Frontal cortex (tissue), 4 donors: ENCODE measurements at places on chromosomes 5 and 9. TPM values are rescaled to one million over a fixed set of nuclear protein-coding genes. Genes with fewer than 3 reads are reported as not detected.

The NR4A3 gene
- total RNA-seq = 3.7 TPM

The TAF11L6 gene
- not detected for total RNA-seq

The FAM221B gene
- not detected for total RNA-seq

The WWC1 gene
- total RNA-seq = 78.3 TPM

The INSL6 gene
- not detected for total RNA-seq

The SH3PXD2B gene
- total RNA-seq = 13.0 TPM

The COL23A1 gene
- total RNA-seq = 0.82 TPM

The RASA1 gene
- 51.0 TPM for total RNA-seq

The PLEKHG4B gene
- total RNA-seq = 3.7 TPM

The FOXE1 gene
- total RNA-seq = not detected

GRCh38 chr9:93595461-93595860, 19.1 kb downstream of the PHF2 start:
- no peak for DNase-seq

DNA sequence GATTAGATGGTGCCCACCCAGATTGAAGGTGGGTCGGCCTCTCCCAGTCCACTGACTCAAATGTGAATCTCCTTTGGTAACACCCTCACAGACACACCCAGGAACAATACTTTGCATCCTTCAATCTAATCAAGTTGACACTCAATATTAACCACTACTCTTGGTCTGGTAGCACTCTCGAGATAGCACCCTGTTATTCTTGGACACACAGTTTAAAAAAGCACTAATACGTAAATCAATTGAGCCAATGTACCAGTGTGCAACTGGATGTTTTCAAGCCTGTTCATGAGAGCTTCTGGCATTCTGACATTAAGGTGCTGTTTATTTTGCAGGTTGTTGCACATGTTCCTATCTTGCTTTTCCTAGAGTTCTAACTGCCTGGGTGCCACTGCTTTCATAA, 35.3 kb downstream of the MARCHF3 start:
- DNase-seq = no peak

- DNase-seq = no peak
Measured at GRCh38 chr9:137409515-137409914, 13.4 kb downstream of the EXD3 start.

GRCh38 chr5:178627259-178627598, 379 bp upstream of the CLK4 start:
- DNase-seq = no peak

DNA sequence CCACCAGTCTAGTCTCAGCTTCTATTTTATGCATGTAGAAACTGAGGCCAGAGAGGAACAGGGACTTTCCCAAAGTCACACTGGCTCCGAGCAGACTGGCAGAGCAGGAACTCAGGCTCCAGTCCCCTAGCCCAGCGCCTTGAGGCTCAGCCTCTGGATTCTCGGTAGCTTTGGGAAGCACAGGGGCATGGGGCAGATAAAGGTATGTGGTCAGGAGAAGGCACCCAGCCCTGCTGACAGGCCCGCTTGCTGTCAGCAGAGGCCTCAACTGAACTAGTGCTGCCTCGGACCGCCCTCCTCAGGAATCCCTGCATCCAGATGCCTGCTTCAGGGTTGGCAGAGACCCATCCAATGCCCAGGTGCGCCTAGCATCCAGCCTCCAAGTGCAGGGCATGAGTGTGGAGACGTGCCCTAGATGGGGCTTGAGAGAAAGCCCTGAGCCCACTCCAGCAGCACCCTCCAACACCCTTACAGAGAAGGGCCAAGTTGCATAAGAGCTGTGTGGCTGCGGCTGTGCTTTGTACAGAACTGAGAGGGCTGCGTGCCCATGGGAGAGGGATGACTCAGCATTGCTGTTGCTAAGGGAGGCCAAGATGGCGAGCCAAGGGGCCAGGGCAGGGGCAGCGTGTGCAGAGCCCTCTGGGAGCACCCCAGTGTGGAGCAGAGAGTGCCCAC, 168.6 kb downstream of the MACROH2A1 start:
- DNase-seq = no peak

DNA sequence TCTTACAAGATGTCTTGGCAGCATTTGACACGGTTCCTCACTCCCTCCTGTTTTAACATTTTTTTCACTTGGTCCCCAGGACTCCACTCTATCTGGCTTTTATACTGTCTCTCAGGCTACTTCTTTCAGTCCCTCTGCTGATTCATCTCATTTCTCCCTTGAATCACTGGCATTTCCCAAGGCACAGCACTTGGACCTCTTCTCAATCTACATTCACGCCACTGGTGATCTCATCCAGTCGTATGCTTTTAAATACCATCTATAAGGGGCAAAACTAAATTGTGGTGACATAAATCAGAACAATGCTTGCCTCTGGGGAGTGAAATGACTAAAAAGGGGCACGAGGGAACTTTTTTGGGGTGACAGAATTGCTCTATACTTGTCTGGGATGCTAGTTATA, 47.1 kb downstream of the MAPKAP1 start:
- DNase-seq = no peak

DNA sequence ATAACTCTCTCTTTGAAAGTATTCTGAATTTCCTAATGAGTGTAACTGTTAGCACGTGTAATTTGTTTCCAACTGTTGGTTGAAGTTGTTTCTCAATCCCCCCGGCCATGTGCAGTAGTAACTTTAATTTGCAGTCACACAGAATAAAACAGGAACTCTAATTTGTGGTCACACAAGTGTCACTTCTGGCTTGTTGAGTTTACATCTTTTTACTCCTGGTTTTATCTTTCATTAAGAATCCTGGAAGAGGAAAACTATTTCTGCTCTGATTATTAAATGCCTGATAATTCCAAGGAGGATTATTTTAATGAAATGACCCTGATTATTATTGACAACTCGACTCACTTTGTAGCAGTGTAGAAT, 1.2 kb downstream of the SCAMP1 start:
- DNase-seq = no peak

DNA sequence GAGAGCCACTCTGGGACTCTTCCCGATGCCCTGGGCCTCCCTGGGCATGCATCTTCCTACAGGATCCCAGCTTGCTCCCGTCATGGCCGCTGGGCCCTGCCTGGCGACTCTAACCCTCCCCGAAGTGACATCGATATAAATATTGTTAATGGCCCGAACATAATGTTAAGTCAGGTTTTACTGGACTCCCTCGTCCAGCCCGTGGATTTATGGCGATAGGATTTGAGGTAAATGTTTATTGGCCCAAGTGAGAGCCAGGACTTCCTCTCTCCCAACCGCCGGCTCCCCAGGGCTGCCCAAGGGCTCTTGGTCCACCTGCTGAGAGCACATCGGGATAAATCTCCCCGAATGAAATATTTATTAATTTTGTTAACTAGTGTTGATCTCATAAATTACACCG, 246.3 kb downstream of the PBX3 start:
- no peak for DNase-seq

DNA sequence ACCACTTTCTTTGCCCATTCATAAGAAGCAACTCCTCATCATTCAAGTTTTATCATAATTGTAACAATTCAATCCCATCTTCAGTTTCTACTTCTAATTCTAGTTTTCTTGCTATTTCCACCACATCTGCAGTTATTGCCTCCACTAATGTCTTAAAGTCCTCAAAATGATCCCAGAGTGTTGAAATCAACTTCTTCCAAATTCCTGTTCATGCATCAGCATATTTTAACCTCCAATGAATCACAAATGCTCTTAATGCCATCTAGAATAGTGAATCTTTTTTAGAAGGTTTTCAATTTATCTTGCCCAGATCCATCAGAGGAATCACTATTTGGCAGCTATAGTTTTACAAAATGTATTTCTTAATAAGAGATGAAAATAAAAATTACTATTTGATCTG, 3.2 kb upstream of the SRP19 start:
- DNase-seq = no peak

GRCh38 chr5:69032009-69032408, 61.8 kb upstream of the SLC30A5 start:
- DNase-seq = no peak

DNA sequence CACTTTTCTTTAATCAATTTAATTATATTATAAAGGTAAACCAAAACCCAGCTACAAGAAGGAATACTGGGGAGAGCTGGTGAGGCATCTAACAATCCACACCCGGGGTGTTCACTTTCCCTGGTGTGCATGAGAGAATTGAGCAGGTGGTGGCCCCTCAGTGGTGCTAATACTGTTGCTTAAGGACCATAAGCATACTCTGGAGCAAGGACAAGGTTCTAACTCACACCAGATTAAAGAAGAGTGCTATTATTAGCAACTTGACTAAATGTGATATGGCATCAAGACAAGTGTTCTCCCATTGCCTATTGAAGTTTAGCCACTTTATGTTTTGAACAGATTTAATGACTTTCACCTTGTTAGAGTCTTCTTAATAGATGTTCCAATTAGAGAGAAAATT, 8.8 kb downstream of the RGS7BP start:
- no peak for DNase-seq

GRCh38 chr5:101035425-101035824, 132.3 kb upstream of the ST8SIA4 start:
- DNase-seq = no peak

- DNase-seq = no peak
Measured at GRCh38 chr5:73189871-73190376, 16.9 kb downstream of the TMEM174 start.

GRCh38 chr5:71899865-71900342, 180.8 kb downstream of the CARTPT start:
- DNase-seq = no peak

DNA sequence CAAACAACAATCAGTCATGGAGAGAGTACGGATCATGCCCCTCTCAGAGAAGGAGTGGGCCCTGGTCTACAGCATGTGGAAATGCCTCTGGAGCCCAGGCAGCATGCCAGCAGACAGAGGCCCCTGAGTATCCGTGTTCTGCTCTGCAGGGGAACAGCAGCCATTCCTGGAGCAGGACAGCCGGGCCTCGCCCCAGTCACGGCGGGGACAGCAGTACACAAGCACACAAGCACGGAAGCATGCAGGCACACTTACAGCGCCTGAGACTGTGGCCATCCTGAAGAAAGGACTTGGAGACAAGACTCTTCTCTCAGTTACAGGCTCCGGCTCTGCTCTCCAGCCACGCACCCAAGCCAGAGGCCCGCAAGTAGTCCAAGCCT, 102.6 kb upstream of the ALDH1B1 start:
- DNase-seq = no peak

DNA sequence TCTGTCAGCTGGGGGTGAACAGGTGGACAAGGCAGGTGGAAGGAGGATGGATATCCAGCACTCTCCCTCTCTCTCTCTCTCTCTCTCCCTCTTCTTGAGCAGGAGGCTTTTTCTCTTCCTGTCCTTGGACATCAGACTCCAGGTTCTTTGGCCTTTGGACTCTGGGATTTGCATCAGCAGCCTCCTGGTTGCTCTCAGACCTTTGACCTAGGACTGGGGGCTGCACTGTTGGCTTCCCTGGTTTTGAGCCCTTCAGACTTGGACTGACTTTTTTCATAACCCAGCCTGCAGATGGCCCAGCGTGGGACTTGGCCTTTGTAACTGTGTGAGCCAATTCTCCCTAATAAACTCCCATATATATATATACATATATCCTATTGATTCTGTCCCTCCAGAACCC, 35.0 kb upstream of the SEMA4D start:
- no peak for DNase-seq
